ENCODE measurements at places on chromosomes 2 and 18.

DNA sequence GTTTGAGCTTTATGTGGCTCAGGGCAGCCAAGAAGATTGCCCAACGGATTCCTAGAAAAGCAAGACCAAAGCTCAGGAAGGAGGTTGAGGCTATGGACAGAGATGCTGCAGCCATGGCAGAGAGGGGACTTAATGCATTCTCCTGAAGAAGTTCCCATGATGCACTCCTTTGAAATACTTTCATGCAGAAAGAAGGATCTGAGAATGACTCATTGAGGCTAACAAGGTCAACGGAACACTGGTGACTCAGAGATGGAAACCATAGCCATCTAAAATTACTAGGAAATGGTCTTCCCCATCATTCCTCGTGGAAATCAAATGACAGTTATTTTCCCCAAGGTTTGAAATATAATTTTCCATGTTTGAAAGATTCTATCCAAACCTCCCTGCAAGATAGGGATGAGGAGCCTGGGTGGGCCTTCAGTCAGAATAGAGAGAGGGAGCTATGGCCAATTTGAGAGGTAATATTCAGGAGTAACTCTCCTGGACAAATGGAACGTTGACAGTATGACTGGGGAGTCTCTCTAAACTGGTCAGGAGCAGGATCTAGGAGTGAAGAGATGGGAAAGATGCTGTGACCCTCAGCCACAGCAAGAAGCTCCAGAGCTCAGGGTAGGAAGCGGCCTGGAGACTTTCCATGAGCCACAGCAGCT lies 63.0 kb downstream of the REEP1 start:
- no peak for DNase-seq

- DNase-seq: peak; percentile 67
These were observed 32.8 kb upstream of the SLC14A1 start for GRCh38 chr18:45690975-45691815.

GRCh38 chr2:176388861-176389260 lies 119.6 kb downstream of the MTX2 start:
- no peak for DNase-seq

GRCh38 chr2:464562-465309 lies 176.8 kb upstream of the ALKAL2 start:
- no peak for DNase-seq

- no peak for DNase-seq
These were observed 1.6 kb downstream of the PPM1B start for GRCh38 chr2:44170311-44170717.

GRCh38 chr18:56770097-56770496 lies 118.9 kb downstream of the WDR7 start:
- DNase-seq: no peak

GRCh38 chr2:188326669-188327301 lies 35.1 kb downstream of the GULP1 start:
- no peak for DNase-seq

- DNase-seq: no peak
These were observed 408.5 kb downstream of the ZEB2 start for GRCh38 chr2:144111437-144111836.

- no peak for DNase-seq
These were observed 523 bp downstream of the REG3A start for GRCh38 chr2:79159030-79159429.

DNA sequence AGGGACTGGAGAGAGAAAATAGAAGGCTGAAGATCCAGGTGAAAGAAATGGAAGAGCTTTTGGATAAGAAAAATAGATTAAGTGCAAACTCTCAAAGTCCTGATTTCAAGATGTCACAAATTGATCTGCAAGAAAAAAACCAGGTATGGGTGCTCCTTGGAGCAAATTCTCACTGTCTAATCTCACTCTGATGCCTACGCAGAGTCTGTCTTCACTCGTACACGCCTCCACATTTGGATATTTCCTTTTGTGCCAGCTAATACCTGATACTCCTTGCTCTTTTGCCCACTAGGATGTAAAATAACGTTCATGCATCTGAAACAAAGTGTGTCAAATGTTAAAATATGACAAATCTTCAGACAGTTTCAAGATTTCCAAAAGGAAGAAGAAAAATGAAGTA lies 99.4 kb downstream of the CCDC102B start:
- no peak for DNase-seq

DNA sequence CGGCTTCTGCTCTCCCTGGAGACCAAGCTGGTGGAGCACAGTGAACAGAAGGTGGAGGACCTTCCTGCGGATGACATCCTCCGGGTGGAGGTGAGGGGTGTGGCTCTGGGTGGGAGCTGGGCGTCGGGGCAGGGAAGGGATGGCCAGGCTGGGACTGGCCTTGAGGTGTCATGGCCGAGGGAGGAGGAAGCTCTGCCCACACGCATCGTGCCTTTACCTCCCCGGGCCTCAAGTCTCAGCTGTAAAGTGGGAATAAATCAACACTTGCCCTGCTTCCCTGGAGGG lies 98.2 kb downstream of the DYSF start:
- DNase-seq: no peak

DNA sequence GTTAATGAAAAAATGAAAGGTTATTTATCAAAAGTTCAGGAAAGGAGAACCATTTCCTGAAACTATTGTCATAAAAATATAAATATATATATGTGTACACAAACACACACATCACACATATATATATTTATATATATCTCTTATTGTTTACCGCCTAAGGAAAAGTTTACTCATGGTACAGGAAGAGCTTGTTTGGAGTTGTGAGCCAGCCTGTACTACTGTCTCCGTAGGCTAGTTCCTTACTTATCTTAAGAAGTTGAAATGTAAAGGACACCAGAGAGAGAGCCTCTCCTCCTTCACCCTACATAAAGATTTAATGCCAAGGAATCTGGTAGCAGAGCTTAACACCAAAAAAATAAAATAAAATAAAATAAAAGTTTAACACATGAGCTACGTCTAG lies 19.6 kb downstream of the DSC1 start:
- no peak for DNase-seq

DNA sequence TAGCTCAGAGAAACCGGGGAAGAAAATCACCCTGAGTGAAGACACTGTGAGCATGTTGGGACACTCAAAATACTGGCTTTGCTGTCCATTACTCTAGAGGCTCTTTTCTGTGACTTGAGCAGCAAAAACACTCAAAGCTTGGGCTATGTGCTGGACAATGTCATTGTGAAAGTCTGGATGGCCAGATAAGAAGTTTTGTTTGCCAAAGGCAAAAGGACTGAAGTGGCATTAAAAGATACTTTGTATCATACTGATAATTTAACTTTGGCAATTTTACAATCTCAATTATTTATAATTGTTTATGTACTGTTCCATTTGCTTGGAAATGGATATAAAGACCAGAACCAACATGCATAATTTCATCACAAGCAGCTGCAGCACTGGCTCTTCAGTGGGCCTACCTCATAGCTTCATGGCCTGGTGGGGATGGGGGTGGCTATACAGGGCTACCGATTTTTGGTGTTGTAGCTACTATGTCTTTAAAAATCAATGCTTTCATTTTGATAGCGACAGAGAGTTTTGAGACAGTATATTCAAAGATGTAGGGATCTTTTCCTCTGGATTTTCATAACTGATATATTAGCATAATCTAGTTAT lies 51.1 kb downstream of the RBKS start:
- DNase-seq: no peak

DNA sequence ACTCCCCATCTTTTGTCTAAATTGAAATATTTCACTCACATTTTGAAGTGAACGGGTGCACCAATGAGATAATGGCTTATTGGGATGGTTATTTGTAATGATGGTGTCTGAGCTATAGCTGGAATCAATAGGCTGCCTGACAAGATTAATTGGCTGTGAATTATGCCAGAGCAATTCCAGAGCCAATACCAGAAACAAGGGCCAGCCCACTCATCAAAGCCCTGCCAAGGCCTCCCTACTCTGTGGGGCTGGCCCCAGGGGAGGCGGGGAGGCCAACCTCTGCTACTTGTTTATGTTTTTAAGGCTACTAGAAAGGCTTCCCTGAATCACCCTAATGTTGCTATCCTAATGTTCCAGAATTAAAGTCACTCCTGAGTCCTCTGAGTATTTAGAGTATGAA lies 29.1 kb upstream of the NEMP2 start:
- DNase-seq: no peak

DNA sequence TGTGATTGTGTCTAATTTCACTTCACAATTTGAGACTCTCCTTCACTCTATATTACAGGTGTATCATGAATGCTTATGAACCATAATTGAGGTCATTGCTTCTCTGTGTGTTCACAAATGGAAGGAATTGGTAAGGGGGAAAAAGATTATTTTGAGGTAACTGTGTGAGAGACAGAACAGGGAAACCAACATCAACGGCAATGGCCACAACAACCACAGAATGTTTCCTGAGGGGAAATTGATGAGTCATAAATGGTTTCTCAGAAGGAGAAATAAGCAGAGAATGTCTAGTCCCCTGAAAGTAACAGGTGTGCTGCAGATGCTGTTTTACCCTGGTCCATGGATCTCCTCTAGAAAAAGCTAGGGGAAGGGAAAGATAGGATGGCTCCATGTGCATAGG lies 361.2 kb upstream of the GALNT5 start:
- no peak for DNase-seq

DNA sequence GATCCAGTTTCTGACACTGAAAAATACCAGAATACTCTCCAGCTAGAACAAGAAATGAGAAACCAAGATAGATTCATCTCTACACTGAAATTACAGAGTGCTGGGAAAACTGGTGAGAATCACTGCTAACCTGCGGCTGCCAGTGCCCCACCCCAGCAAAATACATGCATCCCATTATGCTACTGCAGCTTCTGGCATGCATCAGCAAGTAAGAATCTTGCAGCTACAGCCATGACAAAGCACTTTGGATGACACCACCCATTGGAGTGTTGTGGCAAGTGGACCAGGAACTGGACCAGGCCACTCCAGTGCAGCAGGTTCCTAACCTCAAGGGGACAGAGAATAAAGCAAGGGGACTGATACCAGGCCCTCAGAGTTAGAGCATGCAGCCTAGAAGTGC lies 378.8 kb upstream of the ETAA1 start:
- no peak for DNase-seq

DNA sequence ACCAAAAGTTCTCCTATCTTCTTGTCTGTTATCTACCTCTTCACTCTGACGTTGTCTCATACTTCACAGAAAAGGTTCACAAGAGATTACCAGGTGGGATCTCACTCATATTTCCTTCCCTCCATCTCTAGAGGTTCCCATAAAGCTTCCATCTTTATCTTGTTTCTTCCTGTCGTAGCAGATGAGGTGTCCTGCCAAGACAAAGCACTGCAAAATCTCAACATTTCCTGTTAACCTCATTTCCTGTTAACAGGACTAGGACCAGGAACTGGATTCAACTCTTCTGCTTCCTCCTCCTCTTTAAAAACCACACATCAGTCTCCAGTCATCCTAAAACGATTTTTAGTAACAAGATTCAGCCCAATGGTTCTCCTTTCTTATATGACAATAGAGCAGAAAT lies 512.8 kb upstream of the NRP2 start:
- no peak for DNase-seq

All from CD4-positive, alpha-beta memory T cell (primary cell).